Stimulated activated CD8-positive, alpha-beta memory T cell treated with anti-CD3 and anti-CD28 coated beads, Interleukin-2, amount 100 ng/mL, for 1 hour (primary cell): ENCODE measurements at places on chromosomes 16 and 17.

DNA sequence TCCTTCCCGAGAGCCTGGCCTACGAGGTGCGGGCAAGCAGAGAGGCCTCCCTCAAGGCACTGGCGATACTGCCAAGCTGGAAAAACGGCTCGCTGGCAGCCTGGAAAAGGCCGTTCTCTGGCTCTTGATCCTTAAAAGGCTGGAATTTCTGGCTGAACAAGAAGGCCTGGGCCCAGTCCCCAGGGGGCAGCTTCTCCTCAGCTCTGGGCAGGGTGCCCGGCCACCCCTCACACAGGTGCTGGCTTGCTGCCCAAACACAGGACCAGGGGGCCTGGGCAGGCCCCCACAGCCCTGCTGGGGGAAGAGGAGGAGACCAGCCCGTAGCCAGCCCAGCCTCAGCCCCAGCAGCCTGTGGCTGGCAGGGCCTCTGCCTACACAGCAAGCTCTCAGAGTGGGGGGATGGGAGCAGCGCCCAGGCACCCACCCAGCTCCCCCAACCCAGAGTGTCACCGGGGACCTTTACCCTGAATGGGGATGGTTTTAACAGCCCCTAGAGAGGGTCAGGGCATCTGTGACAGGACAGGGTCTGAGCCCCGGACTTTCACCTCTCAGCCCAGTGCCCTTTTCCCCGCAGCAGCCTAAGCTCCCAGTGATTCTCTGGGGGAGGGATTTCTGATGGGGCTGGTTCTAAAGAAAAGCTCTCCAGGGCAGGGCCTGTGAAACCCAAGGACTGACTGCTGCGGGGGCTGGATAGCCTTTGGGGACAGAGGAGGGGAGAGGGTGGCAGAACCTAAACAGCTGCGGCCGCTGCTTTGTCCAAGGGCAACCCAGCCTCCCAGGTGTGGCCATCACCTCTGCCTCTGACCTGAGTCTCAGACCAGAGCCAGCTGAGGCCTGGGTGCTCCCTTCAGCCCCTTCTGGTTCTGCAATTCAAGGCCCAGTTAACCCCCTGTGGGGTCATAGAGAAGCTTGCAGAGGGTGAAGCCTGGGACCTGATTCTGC, 38.6 kb upstream of the TOB1 start:
- no peak for DNase-seq

GRCh38 chr17:37791447-37792399, 46.9 kb upstream of the HNF1B start:
- DNase-seq = no peak

DNA sequence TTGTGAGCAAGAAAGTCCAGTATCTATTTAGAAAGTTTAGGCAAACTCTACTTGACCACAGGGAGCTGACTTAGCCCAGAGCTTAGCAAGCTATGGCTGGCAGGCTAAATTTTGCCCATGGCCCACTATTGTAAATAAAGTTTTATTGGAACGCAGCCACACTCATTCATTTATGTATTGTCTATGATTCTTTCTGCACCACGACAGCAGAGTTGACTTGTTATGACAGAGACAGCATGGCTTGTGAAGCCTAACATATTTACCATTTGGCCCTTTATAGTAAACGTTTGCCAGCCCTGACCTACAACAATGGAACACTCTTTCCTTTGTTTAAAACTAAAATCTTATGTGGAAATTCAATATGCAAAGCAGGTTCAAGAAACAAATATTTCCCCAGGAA, 100.0 kb upstream of the ZFHX3 start:
- DNase-seq = no peak

GRCh38 chr16:82016263-82016662, 5.0 kb upstream of the SDR42E1 start:
- no peak for DNase-seq

- no peak for DNase-seq
Observed at GRCh38 chr17:49928126-49928800, 40.7 kb upstream of the DLX4 start.

GRCh38 chr17:64998436-64999190, 57.9 kb downstream of the GNA13 start:
- no peak for DNase-seq

DNA sequence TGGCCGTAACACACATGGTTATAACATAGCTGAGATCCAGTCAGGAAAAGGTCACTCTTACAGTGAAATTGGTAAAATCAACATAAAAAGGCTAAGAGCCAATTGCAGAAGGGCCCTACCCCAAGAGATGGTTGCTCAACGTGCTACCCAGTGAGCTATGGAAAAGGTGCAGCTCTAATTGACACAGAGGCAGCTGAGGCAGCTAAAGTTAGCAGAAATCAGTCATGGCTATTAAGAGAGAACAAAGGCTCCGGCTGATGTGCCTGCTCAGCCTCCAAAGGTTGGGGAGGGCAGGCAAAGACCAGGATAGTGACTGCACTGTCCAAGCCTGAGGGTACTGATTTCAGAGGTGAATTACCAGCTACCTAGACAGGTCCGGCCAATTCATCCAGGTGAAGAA, 76.5 kb upstream of the ATP2A3 start:
- DNase-seq = no peak

GRCh38 chr17:10618202-10618635, 38.9 kb downstream of the MYH3 start:
- peak; percentile 14 for DNase-seq

DNA sequence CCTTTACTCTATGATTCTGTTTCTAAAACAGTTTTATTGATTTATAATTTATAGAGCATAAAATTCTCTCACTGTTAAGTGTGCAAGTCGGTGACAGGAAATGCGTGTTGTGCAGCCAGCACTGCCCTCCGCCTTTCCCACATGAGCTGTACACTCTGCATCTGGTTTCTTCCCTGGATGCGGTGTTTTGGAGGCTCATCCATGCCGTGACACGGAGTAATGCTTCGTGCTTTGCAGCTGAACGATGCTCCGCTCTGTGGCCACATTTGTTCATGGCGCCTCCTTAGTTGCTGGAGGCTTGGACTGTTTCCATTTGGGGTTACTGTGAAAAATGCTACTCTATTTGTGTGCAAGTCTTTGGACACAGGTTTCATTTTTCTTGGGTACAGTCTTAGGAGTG, 7.2 kb upstream of the IGFALS start:
- no peak for DNase-seq

DNA sequence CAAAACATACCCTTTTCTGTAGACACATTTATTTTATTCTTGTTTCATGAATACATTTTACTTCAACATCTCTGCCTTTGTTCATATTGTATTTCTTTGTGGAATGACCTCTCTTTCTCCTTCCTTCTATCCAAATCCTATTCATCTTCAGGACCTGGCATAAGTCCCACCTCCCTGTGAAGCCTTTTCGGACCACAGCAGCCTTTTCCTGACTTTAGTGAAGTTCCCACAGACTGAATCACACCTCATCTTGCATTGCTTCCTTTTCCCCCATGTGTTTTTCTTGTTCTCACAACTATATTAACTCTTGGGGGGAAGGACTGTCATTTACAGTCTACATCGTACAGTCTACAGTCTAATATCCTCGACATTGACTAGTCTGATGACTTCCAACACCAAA, 58.2 kb downstream of the MFSD11 start:
- DNase-seq = no peak

DNA sequence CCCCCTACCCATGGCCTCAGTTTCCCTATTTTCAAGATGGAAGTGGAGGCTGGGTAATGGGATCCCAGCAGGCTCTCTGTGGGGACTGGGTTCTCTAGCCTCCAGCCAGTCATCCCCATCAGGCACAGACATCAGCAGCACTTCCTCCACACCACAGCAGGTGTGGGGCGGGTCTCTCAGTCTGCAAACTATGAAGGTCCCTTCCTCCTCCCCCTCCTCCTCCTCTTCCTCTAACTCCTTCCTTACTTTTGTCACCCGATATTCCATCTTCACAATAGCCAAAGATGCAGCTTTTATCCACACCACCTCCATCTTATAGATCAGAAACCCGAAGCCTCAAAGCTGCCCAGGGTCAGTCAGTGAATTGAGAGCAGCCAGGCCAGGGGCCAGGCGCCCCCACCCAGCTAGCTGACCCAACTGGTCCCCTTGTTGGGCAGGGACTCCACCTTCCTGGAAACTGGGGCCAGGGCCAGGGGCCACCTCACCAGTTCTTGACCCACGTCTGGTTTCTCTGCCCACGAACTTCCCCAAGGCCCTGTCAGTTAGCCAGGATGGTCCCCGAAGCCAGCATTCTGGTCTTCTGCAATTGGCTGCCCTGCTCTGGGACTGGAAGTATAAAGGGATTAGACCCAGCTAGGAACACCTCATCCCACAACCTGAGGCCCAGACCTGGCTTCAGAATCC, 2.5 kb downstream of the FAM83G start:
- DNase-seq = no peak

DNA sequence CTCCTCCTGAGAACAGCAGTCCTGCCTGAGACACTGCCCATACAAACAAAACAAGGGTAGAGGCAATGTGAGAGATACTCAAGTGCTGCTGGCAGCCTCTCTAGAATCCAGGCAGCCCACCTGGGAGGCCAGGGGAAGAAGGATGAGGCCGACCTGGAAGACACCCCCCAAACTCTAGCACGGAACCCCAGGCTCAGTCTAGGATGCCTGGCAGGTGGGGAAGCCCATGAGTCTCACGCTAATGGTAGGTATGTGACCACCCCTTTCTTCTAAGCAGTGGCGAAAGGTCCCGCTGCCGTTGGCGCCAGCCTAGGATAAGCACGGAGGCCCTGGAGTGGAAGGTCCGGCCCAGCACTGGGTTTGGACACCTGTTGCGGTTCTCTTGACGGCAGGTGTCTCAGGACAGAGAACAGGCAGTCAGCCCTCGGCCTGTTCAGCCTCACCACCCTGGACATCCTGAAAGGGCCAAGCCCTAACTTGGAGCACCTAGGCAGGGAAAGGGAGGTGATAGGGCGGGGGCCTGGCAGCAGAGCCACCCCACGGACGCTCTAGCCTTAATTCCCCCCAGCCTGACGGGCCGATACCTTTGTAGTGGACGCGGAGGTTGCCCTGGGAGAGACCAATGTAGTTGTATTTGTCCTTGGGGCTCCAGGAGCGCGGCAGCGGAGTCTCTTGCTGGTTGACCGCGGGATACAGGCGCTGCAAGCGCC, 487 bp downstream of the RANBP10 start:
- DNase-seq = no peak

- no peak for DNase-seq
Observed at GRCh38 chr16:4176906-4177417, 60.7 kb upstream of the ADCY9 start.

DNA sequence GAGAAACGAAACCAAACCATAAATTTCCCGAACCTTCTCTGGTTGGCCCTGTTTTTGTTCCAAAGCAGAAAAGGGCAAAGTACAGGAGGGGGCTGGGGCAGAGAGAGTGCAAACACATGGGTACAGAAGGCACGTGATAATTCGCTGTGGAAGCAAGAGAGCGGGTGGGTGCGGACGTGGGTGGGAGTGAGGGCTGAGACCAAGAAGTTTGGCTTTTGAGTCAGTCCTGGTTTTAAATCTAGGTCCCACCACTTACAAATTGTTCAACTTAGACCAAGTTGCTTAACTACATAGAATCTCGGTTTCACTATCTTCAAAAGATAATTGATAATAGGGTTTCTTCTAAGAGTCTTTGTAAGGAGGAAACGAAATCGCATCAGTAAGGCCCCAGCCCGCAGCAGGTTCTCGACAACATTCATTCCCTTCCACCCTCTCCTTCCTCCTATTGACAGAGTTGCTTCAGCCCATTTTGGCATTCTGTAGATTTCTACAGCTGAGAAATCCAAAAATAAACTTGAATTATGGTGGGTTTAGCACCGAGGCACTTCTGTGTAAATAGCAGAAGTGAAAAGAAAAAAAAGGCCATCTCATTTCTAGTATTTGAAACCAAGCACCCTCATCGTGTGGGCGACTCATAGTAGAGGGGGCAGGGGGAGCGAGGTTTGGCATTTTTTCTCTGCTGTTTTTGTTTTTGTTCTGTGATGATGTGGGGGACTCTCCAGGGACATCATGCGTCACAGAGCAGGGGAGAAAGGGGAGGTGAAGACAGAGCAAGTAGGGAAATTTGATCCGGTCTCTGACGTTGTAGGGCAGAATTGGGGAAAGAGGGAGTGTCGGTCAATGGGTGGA, 33.6 kb upstream of the CCR7 start:
- no peak for DNase-seq

DNA sequence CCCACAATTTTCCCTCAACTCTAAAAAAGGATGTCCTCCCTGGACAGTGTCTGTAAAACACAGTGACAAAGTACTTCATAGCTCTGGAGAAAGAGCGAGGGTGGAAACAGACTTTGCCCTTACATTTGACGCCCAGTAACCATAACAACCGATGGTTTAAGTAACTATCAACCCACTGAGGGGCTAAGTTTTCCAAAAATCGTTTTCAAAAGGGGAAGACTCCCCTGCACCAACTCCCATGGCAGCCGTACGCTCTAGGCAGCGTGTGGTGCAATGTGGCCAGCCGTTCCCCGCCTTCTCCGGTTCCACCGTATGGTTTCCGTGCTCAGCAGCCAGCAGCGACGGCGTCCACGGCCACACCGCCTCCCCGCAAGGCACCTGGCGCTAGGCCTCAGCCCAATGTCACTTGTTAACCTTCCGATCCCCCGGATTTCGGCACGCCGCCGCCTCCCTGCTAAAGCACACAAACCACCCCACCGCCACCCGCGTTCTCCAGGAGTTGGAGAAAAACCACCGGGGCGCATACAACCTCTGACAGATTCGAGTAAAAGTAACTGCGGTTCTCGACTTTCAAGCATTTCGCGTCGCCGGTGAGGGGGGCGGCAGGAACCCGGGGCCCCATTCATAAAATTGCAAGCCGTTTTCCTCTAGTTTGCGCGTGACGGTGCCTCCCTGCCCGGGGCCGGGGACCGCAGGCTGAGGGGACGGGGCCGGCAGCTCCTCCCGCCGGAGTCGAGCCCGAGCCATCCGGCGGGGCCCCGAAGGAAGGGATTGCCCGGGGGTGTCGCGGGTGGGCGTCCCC, 661 bp downstream of the TEX2 start:
- DNase-seq = peak; percentile 41
